ENCODE measurements at places on chromosomes 12 and 14.

DNA sequence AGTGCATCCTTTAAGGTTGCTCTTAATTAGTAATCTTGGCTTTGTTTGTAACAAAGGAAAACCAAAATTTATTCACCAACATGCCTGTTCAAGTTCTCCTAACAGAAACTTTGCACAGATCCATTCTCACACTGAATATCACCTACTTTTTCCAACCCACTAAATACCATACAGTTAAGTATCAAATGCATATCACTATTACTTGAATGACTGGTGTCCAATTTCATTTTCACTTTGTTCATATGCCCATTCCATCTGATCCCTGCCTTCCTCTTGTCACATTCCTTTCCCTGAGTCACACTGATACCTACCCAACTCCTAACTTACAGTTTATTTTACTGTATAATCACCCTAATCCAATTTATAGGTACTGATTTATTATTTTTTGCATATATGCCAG, 286.4 kb downstream of the NELL2 start:
- DNase-seq, result no peak

GRCh38 chr12:25382311-25383106, 131.8 kb upstream of the KRAS start:
- no peak for DNase-seq

GRCh38 chr12:45912774-45913173, 77.6 kb downstream of the SCAF11 start:
- no peak for DNase-seq

- no peak for DNase-seq
Observed at GRCh38 chr14:60565211-60565610, 56.3 kb downstream of the SIX6 start.

DNA sequence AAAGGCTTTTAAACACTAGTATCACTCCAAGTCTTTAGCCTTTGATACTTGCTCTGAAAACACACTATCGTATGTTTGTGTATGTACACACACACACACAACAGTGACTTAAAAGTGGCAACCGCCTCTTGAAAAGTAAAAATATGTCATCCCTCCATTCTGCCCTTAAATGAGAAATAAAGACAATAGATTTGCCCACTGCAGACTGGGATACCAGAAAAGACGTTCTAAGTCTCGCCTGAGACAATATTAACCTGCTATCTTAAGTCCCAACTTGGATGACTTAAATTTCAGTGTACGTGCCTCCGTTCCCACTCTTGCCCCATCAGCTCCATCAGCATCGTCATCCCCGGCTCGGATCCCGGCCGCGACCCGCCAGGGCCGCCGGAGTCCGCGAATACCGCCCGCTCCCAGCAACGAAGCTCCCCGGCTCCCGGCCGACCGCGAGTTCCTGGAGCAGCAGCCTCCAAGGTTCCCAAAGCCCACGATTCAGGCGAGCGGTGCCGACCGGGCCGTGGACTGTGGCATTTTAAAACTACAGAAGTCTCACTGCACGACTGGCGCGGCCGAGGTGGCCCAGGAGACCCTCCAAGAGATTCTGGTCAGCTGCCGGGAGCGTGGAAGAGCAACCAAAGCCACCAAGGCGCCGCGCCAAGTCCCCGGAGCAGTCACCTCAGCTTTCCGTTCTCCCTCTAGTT, 2.8 kb upstream of the ARID2 start:
- peak; percentile 9 for DNase-seq

- DNase-seq, result no peak
Observed at GRCh38 chr12:128827724-128828123, 4.0 kb upstream of the SLC15A4 start.

DNA sequence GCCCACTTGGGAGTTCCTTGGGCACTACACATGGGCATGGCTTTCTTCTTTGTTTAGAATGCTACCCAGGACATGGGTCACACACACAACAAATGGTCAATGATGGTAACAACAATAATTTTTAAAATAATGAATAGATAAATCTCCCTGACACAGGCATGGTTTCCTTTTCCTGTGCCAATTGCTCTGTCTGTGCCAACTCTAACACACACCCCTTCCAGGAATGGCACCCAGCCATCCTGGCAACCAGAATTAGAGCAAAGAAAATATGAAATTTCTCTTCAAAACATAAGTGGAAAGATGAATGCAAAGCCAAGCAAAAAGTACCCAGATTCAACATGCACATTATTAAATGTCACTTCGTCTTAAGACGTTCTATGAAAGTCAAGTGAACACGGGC, 104.9 kb upstream of the SOX5 start:
- DNase-seq, result no peak

DNA sequence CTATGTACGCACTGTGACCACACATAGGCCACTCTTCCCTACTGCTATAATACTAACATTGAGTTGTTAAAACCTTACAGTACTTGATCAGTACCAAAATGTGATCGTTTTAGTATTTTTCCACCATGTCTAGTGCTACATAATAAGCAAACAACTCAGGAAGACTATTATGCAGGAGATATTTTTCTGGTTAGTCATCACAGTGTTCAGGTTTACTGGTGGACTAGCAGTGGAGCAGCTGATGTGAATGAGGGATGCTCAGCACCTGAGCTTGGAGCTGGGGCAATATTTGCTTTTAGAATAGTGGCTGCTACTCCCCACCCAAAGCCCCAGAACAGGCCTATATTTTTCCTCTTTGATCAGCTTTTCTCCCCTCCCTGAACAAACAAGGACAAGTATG, 513.1 kb downstream of the KCNH5 start:
- DNase-seq, result no peak

- DNase-seq, result peak; percentile 52
Observed at GRCh38 chr12:12723681-12724420, 6.7 kb downstream of the CDKN1B start.

GRCh38 chr12:131192951-131193350, 239.2 kb downstream of the ADGRD1 start:
- no peak for DNase-seq

DNA sequence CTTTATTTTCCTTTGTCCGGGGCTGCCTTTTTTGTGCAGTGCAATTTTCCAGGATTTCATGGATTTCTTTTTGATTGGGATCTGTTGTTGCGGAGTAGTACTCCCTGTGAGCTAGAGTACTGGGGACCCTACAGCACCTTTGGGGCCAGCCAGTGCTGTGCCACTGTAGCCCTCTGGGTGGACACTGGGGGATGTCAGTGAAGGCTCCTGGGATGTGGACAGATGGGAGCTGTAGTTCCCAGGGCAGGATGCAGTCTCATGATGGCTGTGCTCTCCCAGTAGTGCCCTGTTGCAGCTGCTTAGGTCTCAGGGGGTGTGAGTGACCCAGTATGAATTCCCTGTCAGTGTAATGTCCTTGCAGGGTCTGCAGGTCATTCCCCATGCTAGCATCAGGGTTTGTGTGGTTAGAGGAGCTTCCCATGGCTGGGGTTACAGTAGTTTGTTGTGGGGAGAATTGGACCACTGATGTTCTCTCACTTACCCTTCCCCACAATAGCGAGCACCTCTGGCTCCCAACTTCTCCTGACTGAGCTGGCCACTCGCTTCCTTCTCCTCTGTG, 72.2 kb downstream of the BRMS1L start:
- DNase-seq, result no peak

DNA sequence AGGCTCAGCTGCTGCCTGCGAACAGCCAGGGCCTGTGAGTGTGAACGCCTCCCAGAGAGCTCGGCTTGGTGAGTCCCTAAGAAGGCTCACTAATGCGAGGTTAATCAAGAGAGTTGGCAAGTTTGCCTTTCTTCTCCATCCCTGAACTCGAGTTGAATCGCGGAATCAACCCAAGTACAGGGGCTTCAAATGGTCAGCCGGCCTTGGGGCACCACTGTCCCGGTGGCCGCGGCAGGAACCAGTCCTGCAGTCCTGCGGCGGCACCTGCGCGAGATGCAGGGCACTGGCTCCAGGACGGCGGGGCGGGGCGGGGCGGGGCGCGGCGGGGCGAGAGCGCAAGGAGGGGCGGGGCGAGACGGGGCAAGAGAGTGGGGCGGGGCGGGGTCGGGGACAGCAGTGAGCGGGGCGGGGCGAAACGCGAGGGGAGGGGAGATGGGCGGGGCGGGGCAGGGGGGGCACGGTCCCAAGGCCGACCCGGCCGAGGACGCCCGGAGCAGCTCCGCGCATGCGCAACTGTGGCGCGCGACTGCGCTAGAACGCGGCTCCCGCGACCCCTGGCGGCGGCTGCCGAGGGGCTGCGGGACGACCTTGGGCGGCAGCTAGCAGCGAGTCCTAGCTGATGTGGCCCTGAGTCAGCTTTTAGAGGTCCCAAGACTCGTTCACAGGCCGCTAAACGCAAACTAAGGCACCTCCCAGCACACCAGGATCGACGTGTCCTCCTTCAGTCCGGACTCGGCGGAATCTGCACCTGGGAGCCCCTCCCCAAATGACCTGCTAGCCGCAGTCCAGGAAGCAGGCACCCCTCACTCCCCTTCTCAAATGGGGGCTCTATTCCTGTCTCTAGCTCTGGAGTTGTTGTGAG, 58.0 kb downstream of the TTC7B start:
- DNase-seq, result peak; percentile 93

DNA sequence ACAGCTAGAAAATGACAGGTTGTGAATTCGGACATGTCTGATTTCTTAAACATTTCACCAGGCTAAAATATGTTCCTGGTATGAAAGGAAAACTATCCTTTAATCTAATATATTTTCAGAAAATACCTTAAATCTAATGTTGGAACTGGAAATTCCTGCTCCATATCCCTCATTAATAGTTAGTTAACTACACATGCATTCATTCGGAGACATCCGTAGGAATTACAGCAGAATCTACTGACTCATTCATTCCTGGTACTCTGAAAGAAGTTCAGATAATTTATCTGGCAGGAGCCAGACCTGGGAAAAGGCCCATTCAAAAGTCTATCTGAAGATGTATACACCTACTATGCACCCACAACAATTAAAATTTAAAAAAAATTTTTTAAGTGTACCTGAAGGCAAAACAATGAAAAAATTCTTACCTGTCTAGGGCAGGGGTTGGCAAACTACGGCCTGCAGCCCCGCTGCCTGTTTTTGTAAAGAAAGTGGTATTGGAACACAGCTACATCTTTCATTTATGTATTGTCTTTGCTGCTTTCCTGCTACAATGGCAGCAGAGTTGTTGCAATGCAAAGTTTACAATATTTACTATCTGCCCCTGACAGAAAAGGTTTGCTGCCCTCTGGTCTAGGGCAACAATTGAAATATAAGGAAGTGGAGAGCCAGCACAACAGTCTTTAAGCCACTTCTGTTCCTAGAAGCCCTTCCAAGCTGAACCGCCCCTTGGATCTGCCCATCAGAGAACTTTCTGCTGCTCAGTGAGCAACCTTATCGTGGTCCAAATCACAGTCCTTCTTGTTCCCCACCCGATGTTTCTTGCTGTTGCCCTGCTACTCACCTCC, 17.9 kb upstream of the NFYB start:
- no peak for DNase-seq

GRCh38 chr14:51511265-51511664, 140.4 kb upstream of the FRMD6 start:
- no peak for DNase-seq

GRCh38 chr12:108495054-108495453, 20.0 kb upstream of the FICD start:
- DNase-seq, result no peak

- no peak for DNase-seq
Observed at GRCh38 chr14:96953087-96953874, 156.1 kb downstream of the VRK1 start.

- no peak for DNase-seq
Observed at GRCh38 chr14:31466554-31466953, 9.2 kb upstream of the DTD2 start.

- no peak for DNase-seq
Observed at GRCh38 chr14:55481769-55482168, 41.4 kb upstream of the TBPL2 start.

GRCh38 chr14:31435276-31435675, 14.9 kb upstream of the HEATR5A start:
- no peak for DNase-seq
